Stimulated activated naive B cell treated with anti-CD40 and anti-IgM and Interleukin-4, amounts not matched to agents 10 μg/mL and 1 μg/mL and 100 μg/mL, for 72 hours (primary cell): ENCODE measurements at places on chromosomes 1 and 21.

- H3K4me1 ChIP-seq = peaks cover 19% of the 10 kb centered on the region
- no peak overlapping the region for H3K4me3 ChIP-seq
- no peak for DNase-seq
- no peaks in the 10 kb centered on the region for H3K27me3 ChIP-seq
- no peak overlapping the region for H3K27ac ChIP-seq
Observed at GRCh38 chr1:174190691-174191199, 31.4 kb downstream of the RABGAP1L start.

DNA sequence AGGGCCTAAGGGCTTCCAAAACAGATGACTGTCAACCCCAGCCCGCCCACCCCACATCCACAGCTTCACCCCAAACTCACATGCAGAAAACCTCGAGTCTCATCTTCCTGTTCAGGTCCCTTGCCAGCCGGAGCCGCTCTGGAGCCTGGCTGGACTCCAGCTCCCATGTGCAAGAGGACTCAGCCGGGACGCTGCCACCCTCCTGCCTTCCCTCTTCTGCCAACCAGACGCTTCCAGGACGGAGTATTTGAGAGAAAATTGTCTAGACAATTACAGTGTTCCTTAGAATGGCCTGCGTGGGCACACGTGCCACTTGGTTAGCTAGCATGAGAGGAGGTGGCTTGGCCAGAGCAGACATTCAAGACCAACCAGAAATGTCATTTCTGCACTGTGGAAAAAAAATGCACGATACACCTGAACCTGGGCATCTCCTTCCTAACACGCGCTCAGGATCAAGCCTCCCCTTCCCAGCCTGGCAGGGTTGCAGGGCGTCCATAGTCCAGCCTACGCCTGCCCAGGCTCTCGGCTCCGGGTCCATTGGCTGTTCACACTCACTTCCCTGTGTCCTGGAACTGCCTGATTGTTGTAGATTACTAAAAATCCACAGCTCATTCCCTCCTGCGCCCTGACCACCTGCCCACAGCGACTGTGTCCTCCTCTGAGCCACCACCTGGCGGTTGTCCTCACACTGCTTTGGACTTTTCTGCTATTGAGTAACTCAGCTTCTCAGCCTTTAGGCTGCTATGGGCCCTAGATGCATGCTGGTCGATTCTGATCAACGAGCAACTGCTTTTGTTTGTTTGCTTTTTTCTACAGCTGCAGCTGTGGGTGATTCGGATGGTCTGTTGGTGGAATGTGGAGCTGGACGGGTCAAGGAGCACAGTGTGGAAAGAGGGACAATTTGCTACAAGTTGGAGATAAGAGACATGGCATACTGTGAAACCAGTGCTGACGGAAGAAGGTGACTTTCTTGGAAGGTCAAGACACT lies at the start of gene CLDN14:
TSS of gene CLDN14 (minus strand) at position 708 of the 988 bp plus-strand sequence. CDS start 18,427 bp downstream, outside the sequence.
- no peaks in the 10 kb centered on the region for H3K36me3 ChIP-seq
- DNase-seq = no peak
- H3K27me3 ChIP-seq = peaks cover 10% of the 10 kb centered on the region
- no peak within 1 kb of the TSS for H3K4me3 ChIP-seq
- no peak within 1 kb of the TSS for H3K27ac ChIP-seq
- H3K4me1 ChIP-seq = no peaks in the 10 kb centered on the region

DNA sequence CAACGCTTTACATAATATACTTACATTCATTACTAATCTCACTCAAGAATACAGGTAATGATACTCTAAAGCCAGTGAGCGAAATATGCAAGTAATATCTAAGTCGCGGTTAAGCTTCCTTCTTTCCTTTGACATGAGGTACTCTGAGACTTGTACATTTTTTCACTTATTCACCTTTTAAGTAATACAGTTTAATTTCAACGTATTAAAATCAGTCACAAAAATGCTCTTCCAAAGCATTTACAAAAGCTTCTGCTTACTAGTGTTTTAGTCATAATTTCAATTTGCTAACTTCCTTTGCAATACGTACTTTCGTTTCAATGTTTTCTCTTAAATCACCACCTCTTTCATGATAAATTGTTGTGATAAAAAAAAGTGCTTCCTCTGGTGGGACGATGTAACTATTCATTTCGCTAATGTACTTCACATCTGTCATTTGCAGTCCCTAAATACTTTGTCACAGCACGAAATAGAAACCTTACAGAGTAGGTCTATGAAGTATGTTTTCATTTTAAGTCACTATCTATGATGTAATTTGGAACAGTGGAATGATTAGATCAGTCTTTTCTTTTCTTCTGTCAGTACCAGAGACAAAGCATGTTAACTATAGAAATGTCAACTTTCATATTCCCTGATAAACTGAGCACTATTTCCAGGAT lies 34.0 kb upstream of the ADGRL4 start:
- H3K27ac ChIP-seq = no peak overlapping the region
- no peaks in the 10 kb centered on the region for H3K36me3 ChIP-seq

DNA sequence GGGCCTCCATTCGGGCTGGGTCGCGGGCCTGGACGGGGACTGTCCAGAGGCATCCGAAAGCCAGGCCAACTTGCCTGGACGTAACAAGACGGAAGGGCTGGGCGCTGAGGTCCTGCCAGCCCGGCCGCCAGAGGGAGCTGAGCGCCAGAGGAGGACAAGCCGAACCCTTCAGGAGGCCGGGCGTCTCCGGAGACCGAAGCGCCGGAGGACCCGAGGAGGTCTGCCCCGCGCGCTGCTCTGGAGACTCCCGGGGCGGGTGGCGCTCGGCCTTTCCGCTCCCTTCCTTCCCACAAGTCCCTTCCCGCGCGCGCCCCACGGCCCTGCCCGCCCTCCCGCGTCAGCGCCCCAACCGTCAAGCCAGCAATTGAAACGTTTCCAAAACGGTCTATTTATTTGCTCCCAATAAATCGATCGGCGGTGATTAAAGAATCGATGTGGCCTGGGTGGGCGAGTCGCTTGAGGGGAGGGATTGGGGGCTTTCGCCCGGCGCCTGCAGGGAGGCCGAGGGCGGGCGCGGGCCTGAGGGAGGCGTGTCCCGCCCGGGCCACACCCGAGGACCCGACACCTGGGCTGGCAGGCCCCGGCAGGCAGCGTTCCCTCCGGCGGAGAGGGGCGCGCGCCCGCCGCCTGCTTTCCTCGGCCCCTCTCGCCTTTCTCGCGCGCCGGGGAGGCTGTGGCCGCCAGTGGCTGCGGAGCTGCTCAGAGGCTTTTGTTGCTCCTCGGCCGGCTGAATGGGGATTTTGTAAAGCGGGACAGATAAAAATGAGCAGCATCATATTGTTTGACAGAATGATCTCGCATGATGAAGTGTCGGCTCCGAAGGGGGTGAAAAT lies 5.2 kb upstream of the FOXD3 start:
- peak; percentile 39 for DNase-seq
- no peak overlapping the region for H3K27ac ChIP-seq
- H3K36me3 ChIP-seq = peaks cover 21% of the 10 kb centered on the region
- peak overlapping the region; percentile 71 for H3K4me3 ChIP-seq
- peaks cover 58% of the 10 kb centered on the region for H3K27me3 ChIP-seq
- H3K4me1 ChIP-seq = peaks cover 21% of the 10 kb centered on the region

DNA sequence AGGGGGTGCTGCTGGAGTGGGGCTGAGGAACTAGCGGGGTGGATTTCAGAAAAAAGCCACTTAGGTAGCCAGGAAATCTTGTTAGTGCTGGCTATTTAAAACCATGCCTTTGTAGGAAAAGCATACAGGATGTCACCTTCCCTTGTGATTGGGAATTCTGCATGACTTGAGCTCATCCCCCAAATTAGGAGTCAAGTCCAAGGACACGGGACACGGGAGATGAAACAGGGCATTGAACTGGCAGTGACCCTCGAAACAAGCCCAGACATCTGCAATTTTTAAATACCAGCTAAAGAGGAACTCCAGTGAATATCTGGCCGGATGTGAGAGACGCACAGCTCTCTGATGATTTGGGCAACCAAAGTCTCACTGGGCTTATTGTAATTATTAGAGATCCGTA lies 32.8 kb downstream of the C2CD2 start:
- H3K27me3 ChIP-seq = no peaks in the 10 kb centered on the region
- H3K4me3 ChIP-seq = no peak overlapping the region
- H3K4me1 ChIP-seq = peaks cover 54% of the 10 kb centered on the region
- DNase-seq = no peak
- peaks cover 27% of the 10 kb centered on the region for H3K36me3 ChIP-seq

GRCh38 chr1:211258756-211259637 lies at the start of gene RCOR3:
Gene RCOR3 (plus strand): TSS chr1:211259366. CDS start chr1:211259561, 195 bp downstream.
- peaks cover 27% of the 10 kb centered on the region for H3K4me1 ChIP-seq
- peaks cover 4% of the 10 kb centered on the region for H3K36me3 ChIP-seq
- H3K27ac ChIP-seq = peak within 1 kb of the TSS; percentile 99
- no peaks in the 10 kb centered on the region for H3K27me3 ChIP-seq
- peak within 1 kb of the TSS; percentile 95 for H3K4me3 ChIP-seq
- DNase-seq = peak; percentile 89

GRCh38 chr1:228803421-228803820 lies 68.1 kb downstream of the RHOU start:
- H3K4me1 ChIP-seq = peaks cover 12% of the 10 kb centered on the region
- no peak for DNase-seq
- peak overlapping the region; percentile 39 for H3K27ac ChIP-seq
- no peaks in the 10 kb centered on the region for H3K27me3 ChIP-seq

GRCh38 chr1:198467342-198467741 lies 73.1 kb downstream of the ATP6V1G3 start:
- H3K27ac ChIP-seq = no peak overlapping the region
- H3K36me3 ChIP-seq = no peaks in the 10 kb centered on the region
- DNase-seq = no peak

GRCh38 chr1:225539069-225539468 lies 111.2 kb upstream of the LBR start:
- DNase-seq = no peak
- no peaks in the 10 kb centered on the region for H3K36me3 ChIP-seq
- no peak overlapping the region for H3K27ac ChIP-seq
- peaks cover 5% of the 10 kb centered on the region for H3K27me3 ChIP-seq

DNA sequence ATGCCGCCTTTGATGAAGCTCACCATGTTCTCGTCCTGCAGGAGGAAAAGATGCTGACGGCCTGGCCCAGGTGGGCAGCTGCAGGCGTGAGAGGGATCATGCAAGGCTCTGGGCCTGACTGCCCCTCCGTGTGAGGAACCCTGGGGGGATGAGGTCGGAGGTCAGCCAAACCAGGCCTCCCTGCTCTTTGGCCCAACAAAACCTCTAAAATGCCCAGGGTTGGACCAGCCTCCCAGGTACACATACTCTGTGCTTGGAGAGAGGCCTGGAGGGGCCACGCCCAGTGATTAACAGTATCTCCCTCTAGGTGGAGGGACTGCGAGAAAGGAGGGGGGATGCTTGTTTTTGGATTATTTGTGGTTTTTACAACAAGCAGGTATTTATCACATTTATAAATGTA lies 21.1 kb downstream of the TTC39A start:
- no peak for DNase-seq
- no peaks in the 10 kb centered on the region for H3K36me3 ChIP-seq
- no peak overlapping the region for H3K27ac ChIP-seq
- H3K27me3 ChIP-seq = no peaks in the 10 kb centered on the region
- H3K4me3 ChIP-seq = no peak overlapping the region
- H3K4me1 ChIP-seq = peaks cover 29% of the 10 kb centered on the region

DNA sequence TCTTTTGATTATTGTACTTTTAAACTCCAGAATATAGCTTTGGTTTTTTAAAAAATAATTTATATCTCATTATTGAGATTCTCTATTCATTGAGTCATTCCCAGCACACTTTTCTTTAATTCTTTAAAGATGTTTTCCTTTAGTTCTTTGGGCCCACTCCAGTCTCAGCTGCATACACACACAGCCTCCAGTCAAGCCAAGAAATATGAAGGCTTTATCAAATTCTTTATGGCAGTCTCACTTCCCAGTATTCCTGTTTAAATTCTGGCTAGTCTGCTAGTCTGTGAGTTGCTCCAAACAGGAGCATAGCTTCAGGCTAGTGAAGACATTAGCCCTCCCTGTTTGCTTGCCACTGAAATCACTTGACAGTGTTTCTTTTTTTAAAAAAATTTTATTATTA lies 61.2 kb downstream of the CRP start:
- H3K4me1 ChIP-seq = no peaks in the 10 kb centered on the region
- no peak for DNase-seq
- H3K4me3 ChIP-seq = no peak overlapping the region
- no peaks in the 10 kb centered on the region for H3K27me3 ChIP-seq

DNA sequence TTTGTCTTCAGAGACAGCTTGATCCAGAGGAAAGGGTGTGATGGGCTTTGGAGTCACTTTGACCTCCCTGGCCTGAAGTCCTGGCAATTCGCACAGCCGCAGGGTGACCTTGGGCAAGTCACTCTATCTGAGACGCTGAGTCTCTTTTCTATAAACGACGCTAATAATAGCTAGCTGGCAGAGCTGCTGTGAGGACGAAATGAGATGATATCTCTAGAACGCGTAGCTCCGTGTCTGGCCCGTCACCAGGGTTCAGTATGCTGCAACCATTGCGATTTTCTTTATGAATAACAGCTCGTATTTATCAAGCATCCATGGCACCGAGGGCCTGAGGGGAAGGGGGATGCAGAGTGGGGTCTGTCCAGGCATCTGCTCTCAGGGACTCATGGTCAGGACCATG lies 58.7 kb downstream of the IGSF21 start:
- H3K4me3 ChIP-seq = no peak overlapping the region
- no peaks in the 10 kb centered on the region for H3K36me3 ChIP-seq
- H3K27ac ChIP-seq = no peak overlapping the region
- DNase-seq = no peak
- peaks cover 18% of the 10 kb centered on the region for H3K27me3 ChIP-seq
- H3K4me1 ChIP-seq = no peaks in the 10 kb centered on the region

DNA sequence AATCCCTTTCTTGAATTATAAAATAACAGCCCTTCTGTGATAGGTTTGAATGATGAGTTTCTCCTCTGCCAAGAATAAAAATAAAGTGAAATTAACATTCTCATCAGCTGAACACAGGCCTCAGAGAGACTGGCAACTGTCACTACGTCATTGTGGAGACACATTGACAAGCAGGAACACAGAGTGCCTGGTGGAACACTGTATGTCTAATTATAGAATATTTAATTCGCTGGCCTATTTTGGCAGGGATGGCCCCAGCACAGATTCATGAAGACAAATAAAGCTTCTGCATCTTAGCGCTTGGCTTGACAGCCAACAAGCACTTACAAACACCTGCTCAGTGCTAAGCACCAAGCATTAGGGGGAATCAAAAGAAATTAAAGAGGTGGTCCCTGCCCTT lies 52.0 kb upstream of the SMYD2 start:
- H3K27me3 ChIP-seq = peaks cover 23% of the 10 kb centered on the region
- H3K27ac ChIP-seq = no peak overlapping the region
- H3K4me3 ChIP-seq = no peak overlapping the region
- DNase-seq = no peak
- no peaks in the 10 kb centered on the region for H3K36me3 ChIP-seq

- H3K4me1 ChIP-seq = peaks cover 7% of the 10 kb centered on the region
- no peak overlapping the region for H3K4me3 ChIP-seq
- H3K27me3 ChIP-seq = no peaks in the 10 kb centered on the region
- peaks cover 9% of the 10 kb centered on the region for H3K36me3 ChIP-seq
Observed at GRCh38 chr1:168288311-168289052, 7.8 kb downstream of the TBX19 start.

GRCh38 chr1:233261695-233262094 lies 33.8 kb downstream of the PCNX2 start:
- no peak overlapping the region for H3K27ac ChIP-seq
- no peaks in the 10 kb centered on the region for H3K27me3 ChIP-seq
- H3K4me3 ChIP-seq = no peak overlapping the region
- H3K4me1 ChIP-seq = peaks cover 9% of the 10 kb centered on the region
- H3K36me3 ChIP-seq = peaks cover 25% of the 10 kb centered on the region
